Activated T-helper 2 cell treated with anti-CD3 and anti-CD28 coated beads, Interferon-gamma antibody, Interleukin-2, Interleukin-4, amounts not matched to agents 10 μg/mL and 5 μg/mL and 100 μg/mL, durations not matched to agents 14 hours and 24 hours and 36 hours (primary cell): ENCODE measurements at places on chromosomes 3 and 15.

DNA sequence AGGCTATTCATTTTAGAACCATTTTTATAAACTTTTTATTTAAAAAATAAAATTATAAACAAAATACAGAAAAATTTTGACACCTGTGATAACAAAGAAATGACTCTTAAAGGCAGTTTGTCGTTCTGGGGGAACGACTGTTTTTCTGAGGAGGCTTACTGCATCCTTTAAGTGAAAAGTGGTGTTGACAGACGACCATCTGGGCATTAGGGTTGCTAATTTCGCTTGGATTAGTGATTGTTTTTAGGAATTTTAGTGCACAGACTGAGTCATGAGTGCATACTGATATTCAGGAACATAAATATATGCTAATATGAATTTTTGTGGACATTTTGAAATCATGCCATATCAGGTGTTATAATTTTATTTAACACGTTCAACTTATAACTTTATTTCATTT, 28.5 kb downstream of the OSTN start:
- no peak overlapping the region for H3K27ac ChIP-seq
- no peak for DNase-seq
- H3K27me3 ChIP-seq = no peaks in the 10 kb centered on the region
- no peak overlapping the region for H3K4me3 ChIP-seq
- no peaks in the 10 kb centered on the region for H3K4me1 ChIP-seq

DNA sequence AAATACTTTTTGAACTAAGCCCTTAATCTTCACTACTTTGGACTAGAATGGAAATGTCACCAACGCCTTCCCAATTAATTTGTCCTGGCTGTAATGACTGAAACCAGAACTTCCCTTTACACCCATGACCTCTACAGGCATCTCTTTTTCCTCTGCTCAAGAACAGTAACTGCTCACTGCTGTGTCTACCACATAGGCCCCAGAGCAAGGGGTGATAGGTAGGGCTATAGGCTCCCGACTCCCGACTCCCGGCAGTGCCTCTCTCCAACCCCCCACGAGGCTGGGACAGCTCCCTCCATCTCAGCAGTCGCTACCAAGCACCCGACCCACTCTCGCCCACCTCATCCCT, 384 bp upstream of the LEKR1 start:
- H3K4me3 ChIP-seq = peak overlapping the region; percentile 84
- H3K36me3 ChIP-seq = peaks cover 12% of the 10 kb centered on the region
- peaks cover 2% of the 10 kb centered on the region for H3K27me3 ChIP-seq

DNA sequence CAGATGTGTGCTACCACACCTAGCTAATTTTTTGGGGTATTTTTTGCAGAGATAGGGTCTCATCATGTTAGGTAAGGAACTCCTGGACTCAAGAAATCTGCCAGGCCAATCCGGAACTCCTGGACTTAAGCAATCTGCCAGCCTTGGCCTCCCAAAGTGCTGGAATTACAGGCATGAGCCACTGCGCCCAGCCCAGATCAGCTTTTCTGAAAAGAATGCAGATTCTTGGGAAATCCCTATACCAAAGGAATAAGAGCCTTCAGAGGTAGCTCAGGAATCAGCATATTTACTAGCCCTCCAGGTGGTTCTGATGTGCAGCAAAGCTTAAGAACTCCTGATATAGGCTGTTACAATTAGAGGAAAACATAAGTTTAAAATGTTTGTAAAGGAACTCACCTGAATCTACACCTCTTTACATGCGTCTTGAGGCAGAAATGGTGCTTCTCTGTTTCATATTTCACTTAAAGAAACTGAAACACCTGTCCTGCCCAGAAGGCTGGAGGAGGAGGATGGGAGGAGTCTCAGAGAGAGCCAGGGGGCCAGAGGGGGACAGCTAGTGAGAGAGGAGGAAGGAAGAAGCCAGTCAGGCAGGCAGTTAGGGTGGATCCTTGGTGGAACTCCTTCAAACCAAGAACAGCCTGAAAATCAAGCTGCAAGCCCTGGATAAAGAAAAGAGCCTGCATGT, at the start of gene XCR1:
Gene XCR1, minus strand, starts transcription at position 463 of the 685 bp plus-strand sequence. CDS start 5,536 bp downstream, outside the sequence.
- DNase-seq = no peak
- peaks cover 9% of the 10 kb centered on the region for H3K4me1 ChIP-seq
- H3K27me3 ChIP-seq = peaks cover 24% of the 10 kb centered on the region
- H3K4me3 ChIP-seq = no peak within 1 kb of the TSS
- H3K36me3 ChIP-seq = peaks cover 20% of the 10 kb centered on the region
- H3K27ac ChIP-seq = no peak within 1 kb of the TSS

DNA sequence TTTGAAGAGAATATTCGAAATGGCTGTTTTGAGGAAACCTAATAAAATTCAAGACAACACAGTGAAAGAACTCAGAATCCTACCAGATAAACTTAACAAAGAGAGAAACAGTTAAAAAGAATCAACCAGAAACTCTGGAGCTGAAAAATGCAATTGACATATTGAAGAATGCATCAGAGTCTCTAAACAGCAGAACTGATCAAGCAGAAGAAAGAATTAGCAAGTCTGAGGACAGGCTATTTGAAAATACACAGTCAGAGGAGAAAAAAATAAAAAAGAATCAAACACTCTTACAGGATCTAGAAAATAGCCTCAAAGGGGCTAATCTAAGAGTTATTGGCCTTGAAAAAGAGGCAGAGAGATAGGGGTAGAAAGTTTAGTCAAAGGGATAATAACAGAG, 13.5 kb downstream of the C3orf33 start:
- H3K4me3 ChIP-seq = no peak overlapping the region
- peaks cover 18% of the 10 kb centered on the region for H3K36me3 ChIP-seq
- H3K27me3 ChIP-seq = no peaks in the 10 kb centered on the region
- peaks cover 6% of the 10 kb centered on the region for H3K4me1 ChIP-seq
- no peak overlapping the region for H3K27ac ChIP-seq
- no peak for DNase-seq

DNA sequence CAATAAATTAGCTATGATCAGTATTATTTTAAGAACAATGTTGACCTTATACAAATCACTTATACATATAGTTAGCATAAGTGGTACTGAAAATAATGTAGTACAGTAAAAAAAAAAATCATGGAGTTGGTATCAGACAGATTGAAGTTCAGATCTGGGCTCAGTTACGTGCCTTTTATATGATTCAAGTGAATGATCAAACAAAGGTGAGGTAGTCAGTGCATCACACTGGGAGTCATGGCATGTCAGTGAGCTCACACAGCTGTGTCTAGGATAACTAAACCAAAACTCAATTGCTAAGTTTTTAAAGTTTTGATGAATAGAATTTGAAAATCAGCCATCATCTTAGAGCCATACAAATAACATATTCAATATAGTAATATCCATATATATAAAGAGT, 11.2 kb upstream of the CCR8 start:
- H3K36me3 ChIP-seq = peaks cover 27% of the 10 kb centered on the region
- H3K4me1 ChIP-seq = peaks cover 64% of the 10 kb centered on the region
- H3K4me3 ChIP-seq = no peak overlapping the region
- H3K27ac ChIP-seq = no peak overlapping the region
- no peak for DNase-seq

- no peak overlapping the region for H3K4me3 ChIP-seq
- no peak for DNase-seq
- no peaks in the 10 kb centered on the region for H3K4me1 ChIP-seq
- no peaks in the 10 kb centered on the region for H3K36me3 ChIP-seq
- H3K27me3 ChIP-seq = no peaks in the 10 kb centered on the region
- H3K27ac ChIP-seq = no peak overlapping the region
These were observed 209.9 kb upstream of the VEPH1 start for GRCh38 chr3:157713101-157713500.

DNA sequence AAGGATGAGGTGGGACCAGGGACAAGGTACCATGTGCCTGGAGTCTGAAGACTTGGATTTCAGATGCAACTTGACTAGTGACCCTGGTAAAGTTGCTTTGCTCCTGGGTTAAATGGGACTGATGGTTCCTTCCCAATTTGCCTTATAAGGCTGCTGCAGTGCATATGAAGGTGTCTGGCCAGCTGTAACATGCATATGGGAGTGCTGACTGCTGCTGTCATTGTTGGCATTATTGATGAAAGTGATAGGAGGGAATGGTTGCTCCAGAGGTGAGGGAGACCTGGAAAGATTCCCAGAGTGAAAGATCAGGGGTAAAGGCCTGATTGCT, 20.5 kb downstream of the CYP8B1 start:
- H3K4me3 ChIP-seq = no peak overlapping the region
- no peak overlapping the region for H3K27ac ChIP-seq
- DNase-seq = no peak
- no peaks in the 10 kb centered on the region for H3K36me3 ChIP-seq

DNA sequence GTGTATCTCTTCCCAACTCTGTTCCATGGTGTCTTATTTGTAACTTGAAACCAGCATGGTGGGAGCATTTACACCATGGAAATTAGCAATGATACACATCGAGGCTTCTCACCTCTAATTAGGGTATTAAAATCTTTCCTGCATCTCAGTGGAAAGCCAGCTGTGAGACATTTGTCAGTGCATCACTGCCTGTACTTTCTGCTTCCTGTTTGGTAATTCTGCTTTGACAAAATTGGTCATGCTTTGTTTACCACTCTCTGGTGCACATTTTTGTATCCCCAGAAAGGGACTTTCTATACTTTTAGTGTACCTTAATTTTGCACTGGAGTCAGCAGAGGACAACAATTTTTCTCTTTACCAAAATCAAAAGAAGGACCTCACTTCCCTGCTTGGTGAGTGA, 402.1 kb downstream of the PDCD6IP start:
- DNase-seq = no peak
- no peak overlapping the region for H3K4me3 ChIP-seq
- H3K27ac ChIP-seq = no peak overlapping the region
- H3K4me1 ChIP-seq = no peaks in the 10 kb centered on the region

DNA sequence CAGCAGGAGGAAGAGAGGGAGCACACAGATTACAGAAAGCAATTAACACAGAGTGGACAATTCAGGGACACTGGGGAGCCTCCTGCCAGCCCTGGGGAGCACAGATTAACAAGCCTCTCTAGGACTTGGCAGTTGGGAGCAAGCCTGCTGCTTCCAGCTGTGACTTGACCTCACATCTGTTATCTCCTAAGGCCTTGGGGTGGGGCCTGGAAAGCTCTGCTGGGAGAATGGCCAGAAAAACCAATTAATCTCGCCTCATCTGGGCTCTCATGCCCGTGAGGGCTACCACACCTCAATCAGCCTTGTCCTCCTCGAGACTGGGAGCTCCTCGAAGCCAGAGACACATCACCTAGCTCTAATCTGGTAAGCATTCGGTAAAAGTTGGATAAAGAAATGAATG, 39.1 kb downstream of the SEMA5B start:
- no peaks in the 10 kb centered on the region for H3K36me3 ChIP-seq
- no peaks in the 10 kb centered on the region for H3K4me1 ChIP-seq
- H3K27ac ChIP-seq = no peak overlapping the region
- DNase-seq = no peak
- H3K27me3 ChIP-seq = peaks cover 51% of the 10 kb centered on the region
- no peak overlapping the region for H3K4me3 ChIP-seq

- no peak for DNase-seq
- H3K36me3 ChIP-seq = no peaks in the 10 kb centered on the region
- H3K27me3 ChIP-seq = peaks cover 21% of the 10 kb centered on the region
- H3K4me1 ChIP-seq = no peaks in the 10 kb centered on the region
- H3K4me3 ChIP-seq = no peak overlapping the region
These were observed 28.1 kb upstream of the PROK2 start for GRCh38 chr3:71813073-71813472.

DNA sequence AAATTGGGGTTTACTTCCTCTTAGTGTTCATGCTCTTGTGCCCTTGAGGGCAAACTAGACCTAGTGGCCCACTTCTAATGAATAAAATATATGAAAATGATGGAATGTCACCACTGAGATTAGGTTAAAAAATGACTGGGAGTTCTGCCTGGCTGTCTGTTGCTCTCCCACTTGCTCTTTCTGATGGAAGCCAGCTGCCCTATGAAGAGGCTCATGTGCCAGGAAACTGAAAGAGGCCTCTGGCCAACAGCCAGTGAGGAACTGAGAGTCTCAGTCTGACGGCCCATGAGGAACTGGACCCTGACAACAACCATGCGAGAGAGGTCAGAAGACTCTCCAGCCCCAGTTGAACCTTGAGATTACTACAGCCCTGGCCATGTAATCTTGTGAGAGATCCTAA, 107.1 kb upstream of the FHIT start:
- no peak overlapping the region for H3K4me3 ChIP-seq
- H3K36me3 ChIP-seq = no peaks in the 10 kb centered on the region
- H3K27me3 ChIP-seq = peaks cover 6% of the 10 kb centered on the region
- DNase-seq = no peak
- H3K4me1 ChIP-seq = peaks cover 3% of the 10 kb centered on the region

DNA sequence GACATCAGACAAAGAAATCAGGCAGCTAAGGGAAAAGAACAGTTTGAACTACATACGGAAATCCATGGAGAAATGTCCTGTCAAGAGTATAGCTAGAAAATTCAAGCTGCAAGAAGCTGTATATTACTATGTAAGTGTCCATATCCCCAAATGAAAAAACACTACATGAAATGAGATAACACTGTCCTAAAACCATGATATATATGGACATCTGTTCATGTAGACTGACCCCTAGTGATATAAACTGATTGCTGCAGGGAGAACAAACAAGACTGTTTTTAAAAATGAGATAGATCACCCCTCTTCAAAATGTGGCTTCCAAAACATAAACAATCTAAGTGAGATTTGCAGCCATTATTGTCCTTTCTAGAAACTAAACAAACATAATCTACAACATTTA, 985.6 kb downstream of the EPHA3 start:
- no peaks in the 10 kb centered on the region for H3K36me3 ChIP-seq
- no peak for DNase-seq
- H3K27me3 ChIP-seq = no peaks in the 10 kb centered on the region
- no peaks in the 10 kb centered on the region for H3K4me1 ChIP-seq
- H3K4me3 ChIP-seq = no peak overlapping the region

DNA sequence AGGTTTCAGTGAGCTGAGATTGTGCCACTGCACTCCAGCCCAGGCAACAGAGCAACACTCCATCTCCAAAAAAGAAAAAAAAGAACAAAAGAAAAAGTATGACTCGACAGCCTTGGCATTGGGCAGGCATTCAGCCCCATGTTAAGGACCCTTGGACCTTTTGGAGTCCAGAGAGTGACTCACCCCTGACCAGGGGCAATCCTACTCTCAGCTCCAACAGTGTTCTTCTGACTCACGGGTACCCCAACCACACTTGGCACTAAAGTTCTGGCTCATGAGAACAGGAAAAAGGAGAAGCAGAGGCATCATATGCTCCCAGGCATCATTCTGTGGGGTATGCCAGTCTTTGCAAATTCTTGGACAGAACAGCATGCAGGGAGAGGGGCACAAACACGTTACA, 252.4 kb upstream of the HES1 start:
- no peaks in the 10 kb centered on the region for H3K36me3 ChIP-seq
- no peak for DNase-seq
- peaks cover 4% of the 10 kb centered on the region for H3K27me3 ChIP-seq
- H3K27ac ChIP-seq = no peak overlapping the region

GRCh38 chr15:34336231-34336990, 1.2 kb downstream of the SLC12A6 start:
- DNase-seq = no peak
- H3K27me3 ChIP-seq = no peaks in the 10 kb centered on the region
- peaks cover 62% of the 10 kb centered on the region for H3K4me1 ChIP-seq
- H3K4me3 ChIP-seq = peak overlapping the region; percentile 98
- H3K36me3 ChIP-seq = peaks cover 30% of the 10 kb centered on the region
- H3K27ac ChIP-seq = peak overlapping the region; percentile 95
